Activated CD4-positive, alpha-beta T cell treated with anti-CD3 and anti-CD28 coated beads for 36 hours (primary cell): ENCODE measurements at places on chromosomes 4 and X. TPM values are rescaled to one million over a fixed set of nuclear protein-coding genes. Genes with fewer than 3 reads are reported as not detected.

- DNase-seq: no peak
- no peaks in the 10 kb centered on the region for H3K36me3 ChIP-seq
- H3K4me1 ChIP-seq: no peaks in the 10 kb centered on the region
- H3K27ac ChIP-seq: no peak overlapping the region
- H3K4me3 ChIP-seq: no peak overlapping the region
Measured at GRCh38 chr4:109157696-109158095, 144.8 kb downstream of the COL25A1 start.

DNA sequence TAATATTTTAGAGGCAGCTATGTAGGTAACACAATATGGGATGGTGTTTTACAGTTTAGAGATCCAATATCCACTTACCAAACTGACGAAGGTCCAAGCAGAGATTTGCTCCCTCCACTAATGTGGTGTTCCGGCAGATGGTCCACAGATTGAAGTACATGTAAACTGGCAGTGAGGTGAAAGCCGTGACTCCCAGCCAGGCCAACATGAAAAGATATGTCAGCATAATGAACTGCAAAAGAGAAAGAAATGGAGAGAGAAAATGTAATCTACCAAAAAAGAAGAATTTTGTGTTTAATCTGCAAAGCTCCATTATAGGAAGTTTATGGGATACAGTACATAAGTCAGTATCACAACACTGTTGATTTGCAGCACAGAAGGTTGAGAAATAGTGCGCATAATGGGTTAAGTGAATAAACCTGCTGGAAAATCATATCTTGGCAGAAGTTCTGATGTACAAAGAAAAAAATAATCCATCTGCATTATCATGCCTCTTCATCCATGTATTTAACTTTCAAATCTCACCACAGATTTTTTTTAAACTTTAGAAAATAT lies 160.2 kb downstream of the GPM6A start:
- no peak overlapping the region for H3K27ac ChIP-seq
- no peaks in the 10 kb centered on the region for H3K4me1 ChIP-seq
- DNase-seq: no peak
- no peaks in the 10 kb centered on the region for H3K36me3 ChIP-seq

The CCNG2 gene
- 25.7 TPM for total RNA-seq

The JAKMIP1 gene
- 3.9 TPM for total RNA-seq

GRCh38 chrX:133854290-133854689 lies 131.1 kb downstream of the GPC3 start:
- H3K27ac ChIP-seq: no peak overlapping the region
- H3K4me3 ChIP-seq: no peak overlapping the region
- DNase-seq: no peak
- H3K27me3 ChIP-seq: no peaks in the 10 kb centered on the region

The DUSP9 gene
- total RNA-seq: 0.14 TPM

- H3K27ac ChIP-seq: no peak overlapping the region
- H3K4me3 ChIP-seq: no peak overlapping the region
- H3K36me3 ChIP-seq: no peaks in the 10 kb centered on the region
- no peaks in the 10 kb centered on the region for H3K4me1 ChIP-seq
- H3K27me3 ChIP-seq: peaks cover 4% of the 10 kb centered on the region
Measured at GRCh38 chr4:4752025-4752424, 107.4 kb upstream of the MSX1 start.

DNA sequence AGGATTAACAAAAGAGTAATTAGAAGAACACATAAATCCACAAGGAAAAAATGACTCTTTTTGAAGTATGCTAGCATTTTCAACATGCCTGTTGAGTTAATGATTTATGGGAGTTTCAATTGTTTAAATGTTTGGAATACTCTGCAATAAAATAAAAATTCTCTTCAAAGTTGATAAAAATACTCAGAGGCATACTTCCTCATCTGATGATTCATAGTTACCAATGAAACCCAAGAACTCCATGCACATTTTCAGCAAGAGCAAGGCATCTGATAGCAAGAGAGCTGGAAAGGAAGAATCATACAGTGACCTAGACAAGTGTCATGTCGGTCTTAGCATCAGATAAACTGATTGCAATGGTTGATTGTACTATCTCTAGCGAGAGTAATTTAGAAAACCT lies 443.7 kb upstream of the ATOH1 start:
- H3K36me3 ChIP-seq: no peaks in the 10 kb centered on the region
- no peaks in the 10 kb centered on the region for H3K27me3 ChIP-seq
- no peak overlapping the region for H3K4me3 ChIP-seq
- H3K27ac ChIP-seq: no peak overlapping the region
- H3K4me1 ChIP-seq: no peaks in the 10 kb centered on the region
- no peak for DNase-seq

The SLC10A4 gene
- total RNA-seq: not detected

The ZNF157 gene
- total RNA-seq: 0.75 TPM

DNA sequence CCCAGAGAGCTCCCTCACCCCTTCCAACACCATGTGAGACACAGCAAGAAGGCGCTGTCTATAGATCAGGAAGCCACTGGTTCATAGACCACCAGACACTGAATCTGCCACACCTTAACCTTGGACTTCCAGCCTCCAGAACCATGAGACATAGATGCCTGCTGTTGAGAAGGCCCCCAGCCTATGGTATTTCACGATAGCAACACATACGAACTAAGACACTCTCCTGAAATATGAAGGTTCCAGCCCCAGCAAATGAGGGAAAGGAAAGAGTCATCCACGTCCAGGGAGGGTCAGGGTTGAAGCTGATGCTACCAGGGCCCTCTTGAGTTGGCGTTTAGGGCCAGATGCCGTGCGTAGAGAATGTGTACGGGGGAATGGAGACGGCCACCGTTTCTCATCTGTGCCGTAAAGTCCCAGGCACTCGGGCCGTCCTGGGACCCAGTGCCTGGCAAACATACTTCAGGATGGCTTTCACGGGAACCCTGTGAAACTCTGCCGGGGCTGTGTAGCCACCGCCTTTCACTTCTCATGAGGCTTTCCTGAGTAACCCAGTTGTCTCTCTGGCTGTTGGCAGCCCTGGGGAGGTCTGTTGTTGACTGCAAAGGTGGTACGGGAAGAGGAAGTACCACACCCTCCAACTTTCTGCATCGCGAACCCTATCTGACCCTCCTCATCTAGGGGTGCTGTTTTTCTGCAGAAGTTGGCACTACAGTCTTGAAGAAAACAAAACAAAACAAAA lies 17.7 kb upstream of the P2RY8 start:
- no peaks in the 10 kb centered on the region for H3K27me3 ChIP-seq
- peak overlapping the region; percentile 33 for H3K4me3 ChIP-seq
- H3K36me3 ChIP-seq: peaks cover 9% of the 10 kb centered on the region
- DNase-seq: peak; percentile 27
- H3K4me1 ChIP-seq: peaks cover 50% of the 10 kb centered on the region
- H3K27ac ChIP-seq: peak overlapping the region; percentile 81

The ASB12 gene
- total RNA-seq: not detected

- H3K4me3 ChIP-seq: no peak overlapping the region
- no peak overlapping the region for H3K27ac ChIP-seq
- no peak for DNase-seq
- no peaks in the 10 kb centered on the region for H3K4me1 ChIP-seq
- peaks cover 2% of the 10 kb centered on the region for H3K27me3 ChIP-seq
- no peaks in the 10 kb centered on the region for H3K36me3 ChIP-seq
Measured at GRCh38 chr4:78345237-78345636, 206.3 kb upstream of the ANXA3 start.

The PGAM4 gene
- 0.55 TPM for total RNA-seq

The TTC29 gene
- total RNA-seq: not detected

- peak; percentile 20 for DNase-seq
- peaks cover 32% of the 10 kb centered on the region for H3K36me3 ChIP-seq
- H3K27me3 ChIP-seq: no peaks in the 10 kb centered on the region
- peaks cover 27% of the 10 kb centered on the region for H3K4me1 ChIP-seq
- H3K4me3 ChIP-seq: peak overlapping the region; percentile 99
Measured at GRCh38 chr4:163493643-163494359, 689 bp upstream of the TMA16 start.

GRCh38 chr4:1990676-1991075 lies 18.1 kb downstream of the NELFA start:
- no peak overlapping the region for H3K4me3 ChIP-seq
- H3K36me3 ChIP-seq: peaks cover 13% of the 10 kb centered on the region
- H3K27ac ChIP-seq: no peak overlapping the region
- H3K27me3 ChIP-seq: no peaks in the 10 kb centered on the region

- no peaks in the 10 kb centered on the region for H3K36me3 ChIP-seq
- no peak overlapping the region for H3K27ac ChIP-seq
- H3K4me1 ChIP-seq: no peaks in the 10 kb centered on the region
- no peaks in the 10 kb centered on the region for H3K27me3 ChIP-seq
- H3K4me3 ChIP-seq: no peak overlapping the region
- DNase-seq: no peak
Measured at GRCh38 chr4:111268769-111269414, 646.0 kb upstream of the PITX2 start.

The NHS gene
- total RNA-seq: 10.2 TPM

The PAGE4 gene
- total RNA-seq: not detected

The RNF128 gene
- total RNA-seq: not detected
